NCI-H1694 (cell line): ENCODE measurements at places on chromosomes 6 and 20.

- DNase-seq: no peak
Observed at GRCh38 chr6:44625996-44626395, 238.5 kb downstream of the CDC5L start.

DNA sequence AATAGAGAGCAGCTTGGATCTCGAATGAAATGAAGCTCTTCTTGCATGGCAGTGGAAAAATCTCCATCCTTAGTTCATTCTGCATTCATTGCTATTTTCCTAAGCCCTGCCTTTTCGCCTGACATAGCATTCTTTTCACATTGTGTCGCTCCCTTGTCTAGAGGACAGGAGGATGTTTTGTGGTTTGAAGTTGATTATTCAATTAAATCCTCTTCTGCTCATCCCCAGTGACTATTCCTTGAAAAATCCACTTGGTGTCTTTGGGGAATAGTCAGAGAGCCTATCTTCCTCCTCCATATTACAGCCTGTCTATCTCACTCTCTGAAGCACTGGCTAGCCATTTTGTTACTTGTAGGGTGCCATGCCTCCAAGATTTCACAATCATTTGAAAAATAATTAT lies 161.2 kb downstream of the KLHL32 start:
- DNase-seq: no peak

DNA sequence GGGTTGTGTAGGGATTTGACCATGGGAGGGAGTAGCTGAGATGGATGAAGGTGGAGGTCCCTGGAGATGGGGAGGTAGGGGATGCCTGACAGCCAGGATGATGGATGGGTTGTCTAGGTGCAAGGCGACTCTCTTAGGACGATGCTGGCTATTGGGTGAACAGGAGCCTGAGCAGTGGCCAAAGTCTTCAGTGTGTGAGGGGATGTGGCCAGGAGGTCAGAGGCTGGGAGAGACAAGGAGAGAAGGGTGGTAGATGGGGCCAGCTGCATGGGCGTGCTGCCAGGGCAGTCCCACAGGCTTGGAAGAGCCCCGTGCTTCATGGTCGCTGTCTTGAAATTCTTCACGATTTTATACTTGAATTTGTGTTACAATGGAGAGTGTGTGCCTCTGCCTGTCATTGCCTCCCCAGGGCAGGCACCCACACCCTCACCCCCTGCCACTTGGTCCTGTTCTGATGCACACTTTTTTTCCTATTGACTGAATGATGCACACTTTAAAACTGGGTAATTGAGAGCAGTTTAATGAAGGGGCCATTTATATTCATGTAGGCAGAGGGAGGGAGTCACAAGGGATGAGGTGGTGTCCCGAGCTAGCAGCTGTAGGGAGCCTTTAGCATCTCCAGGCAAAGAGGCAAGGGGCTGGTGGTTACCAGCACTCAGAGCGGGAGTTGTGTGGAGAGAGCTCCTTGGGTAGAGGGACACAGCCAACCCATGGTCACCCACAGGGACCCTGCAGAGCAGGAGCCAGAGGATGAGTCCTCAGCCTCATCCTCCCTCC lies 120.7 kb downstream of the DHX35 start:
- no peak for DNase-seq

- DNase-seq: no peak
Observed at GRCh38 chr6:135116571-135116970, 61.9 kb upstream of the HBS1L start.

DNA sequence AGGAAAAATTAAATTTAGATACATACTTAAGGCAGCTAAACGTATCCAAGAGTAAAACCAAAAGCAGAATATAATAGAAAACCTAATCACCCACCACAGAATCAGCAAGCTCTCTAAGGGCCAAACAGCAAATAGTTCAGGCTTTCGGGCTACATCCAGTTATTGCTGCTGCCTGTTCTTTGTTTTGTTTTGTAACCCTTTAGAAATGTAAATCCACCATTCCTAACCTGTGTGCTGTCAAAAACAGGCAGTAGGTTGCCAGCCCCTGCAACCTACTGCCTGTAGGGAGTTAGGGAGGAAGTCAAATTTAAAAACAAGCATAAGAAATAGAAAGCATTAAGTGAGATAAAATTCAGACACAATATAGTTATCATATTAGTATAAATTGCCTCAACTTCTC lies 225.9 kb downstream of the PTPRT start:
- DNase-seq: no peak

DNA sequence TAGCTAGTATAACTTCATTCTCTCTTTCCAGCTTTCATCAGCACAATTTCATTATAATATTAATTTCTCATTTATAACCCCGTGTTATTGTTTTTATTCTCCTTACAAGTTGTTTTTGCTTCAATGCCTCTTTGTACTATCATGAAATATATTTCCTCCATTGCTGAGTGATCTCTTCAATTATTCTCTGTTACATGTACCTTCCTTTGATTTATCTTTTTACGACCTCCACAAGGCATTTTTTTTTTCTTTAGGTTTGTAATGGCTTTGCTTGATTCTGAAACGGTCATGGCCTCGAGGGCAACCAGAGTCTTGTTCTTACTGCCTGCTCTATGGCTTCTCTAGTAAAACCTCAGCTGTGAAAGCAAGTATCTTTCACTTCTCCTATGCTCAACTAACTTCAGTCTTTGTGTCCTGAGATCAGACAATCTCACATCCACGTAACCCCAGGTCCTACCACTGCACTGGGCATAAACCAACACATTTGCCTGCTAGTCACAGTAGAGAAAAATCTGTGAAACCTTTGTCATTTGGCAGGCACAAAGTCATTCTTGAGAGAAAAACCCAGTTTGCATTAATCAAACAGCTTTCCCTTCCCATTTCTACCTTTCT lies 119.9 kb downstream of the UST start:
- no peak for DNase-seq

- no peak for DNase-seq
Observed at GRCh38 chr20:53149148-53149889, 177.2 kb downstream of the TSHZ2 start.

- DNase-seq: no peak
Observed at GRCh38 chr6:11637266-11637665, 99.7 kb downstream of the TMEM170B start.

GRCh38 chr20:24305371-24305770 lies 164.1 kb upstream of the SYNDIG1 start:
- no peak for DNase-seq

- DNase-seq: no peak
Observed at GRCh38 chr6:1497761-1498105, 108.4 kb downstream of the FOXF2 start.

DNA sequence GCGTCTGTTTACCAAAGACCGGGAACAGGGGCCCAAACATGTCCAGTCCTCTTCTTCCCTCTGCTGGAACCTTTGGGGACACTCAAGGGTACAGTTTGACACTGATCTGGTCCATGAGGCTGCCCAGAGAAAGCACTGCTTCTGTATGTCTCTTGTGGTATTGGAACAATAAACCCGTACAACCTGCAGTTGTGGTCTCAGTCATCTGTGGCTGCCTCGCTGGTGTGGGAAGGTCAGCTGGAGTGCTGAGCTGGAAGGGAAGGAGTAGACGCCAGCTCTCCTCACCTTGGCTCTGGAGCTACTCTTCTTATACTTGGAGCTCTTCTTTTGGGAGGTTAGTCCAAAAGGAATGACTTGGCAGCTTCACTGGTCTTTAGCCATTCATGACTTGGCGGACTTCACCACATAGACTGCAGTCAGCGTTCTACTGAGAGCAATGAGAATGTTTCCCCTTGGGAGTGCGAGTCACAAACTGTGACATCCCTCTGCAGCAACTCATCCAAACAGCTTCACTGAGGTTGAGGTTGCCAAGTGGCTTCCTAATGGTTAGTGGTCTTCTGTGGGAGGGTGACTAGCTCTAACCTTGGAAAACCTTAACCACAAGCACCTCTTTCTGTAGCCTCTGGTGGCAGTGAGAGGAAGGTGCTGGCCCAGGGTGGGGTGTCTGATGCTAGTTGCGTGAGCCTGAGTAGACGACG lies 81.2 kb downstream of the ASXL1 start:
- DNase-seq: no peak

DNA sequence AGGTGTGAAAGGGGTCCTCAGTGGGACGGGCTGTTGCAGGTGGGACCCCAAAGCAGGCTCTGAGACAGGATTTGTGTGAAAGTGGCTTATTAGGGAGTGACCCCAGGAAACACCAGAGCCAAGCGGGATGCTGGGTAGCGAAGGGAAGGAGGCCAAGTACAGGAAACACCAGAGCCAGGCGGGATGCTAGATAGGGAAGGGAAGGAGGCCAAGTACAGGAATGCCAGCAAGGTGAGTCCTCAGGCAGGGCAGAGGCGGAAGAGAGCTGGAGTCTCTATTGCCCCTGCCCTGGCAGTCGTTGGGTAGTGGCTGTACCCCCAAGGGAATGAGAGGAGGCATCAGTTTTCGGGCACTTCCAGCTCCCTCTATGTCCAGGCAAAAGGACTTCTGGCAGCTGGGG lies 30.5 kb upstream of the TGM2 start:
- no peak for DNase-seq

DNA sequence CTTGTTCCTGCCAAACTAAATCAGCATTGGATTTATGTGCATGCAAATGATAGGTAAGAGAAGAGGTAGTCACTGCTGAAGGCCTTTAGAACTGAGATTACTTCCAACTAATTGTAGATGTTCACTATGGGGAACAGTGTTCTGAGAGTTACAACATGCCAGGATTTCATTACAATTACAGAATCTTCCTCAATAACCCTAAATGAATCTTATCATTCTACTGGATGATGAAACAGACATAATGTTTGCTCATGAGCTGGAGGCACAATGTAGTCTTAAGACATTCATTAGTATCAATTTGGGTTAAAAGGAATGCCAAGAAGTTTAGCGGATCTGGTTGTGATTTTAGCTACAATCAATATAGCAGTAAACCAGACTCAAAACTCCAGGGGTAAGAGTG lies 248.9 kb upstream of the THEMIS start:
- no peak for DNase-seq

DNA sequence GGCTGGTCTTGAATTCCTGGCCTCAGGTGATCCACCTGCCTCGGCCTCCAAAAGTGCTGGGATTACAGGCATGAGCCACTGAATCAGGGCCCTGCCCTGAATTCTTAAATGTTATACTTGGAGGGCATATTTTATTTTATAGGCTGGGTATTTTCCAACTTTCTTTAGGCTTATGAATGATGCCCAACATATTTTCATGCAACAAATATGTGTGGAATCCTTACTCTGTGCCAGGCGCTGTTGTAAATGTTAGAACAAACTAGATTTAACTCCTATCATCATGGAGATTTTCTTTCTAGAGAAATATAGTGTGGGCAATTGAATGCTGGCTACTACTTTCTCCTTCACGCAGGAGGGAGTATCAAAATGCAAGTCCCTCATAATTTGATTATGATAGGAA lies 71.2 kb downstream of the SAMD5 start:
- DNase-seq: no peak

GRCh38 chr6:161151660-161152526 lies 122.0 kb downstream of the AGPAT4 start:
- DNase-seq: no peak

DNA sequence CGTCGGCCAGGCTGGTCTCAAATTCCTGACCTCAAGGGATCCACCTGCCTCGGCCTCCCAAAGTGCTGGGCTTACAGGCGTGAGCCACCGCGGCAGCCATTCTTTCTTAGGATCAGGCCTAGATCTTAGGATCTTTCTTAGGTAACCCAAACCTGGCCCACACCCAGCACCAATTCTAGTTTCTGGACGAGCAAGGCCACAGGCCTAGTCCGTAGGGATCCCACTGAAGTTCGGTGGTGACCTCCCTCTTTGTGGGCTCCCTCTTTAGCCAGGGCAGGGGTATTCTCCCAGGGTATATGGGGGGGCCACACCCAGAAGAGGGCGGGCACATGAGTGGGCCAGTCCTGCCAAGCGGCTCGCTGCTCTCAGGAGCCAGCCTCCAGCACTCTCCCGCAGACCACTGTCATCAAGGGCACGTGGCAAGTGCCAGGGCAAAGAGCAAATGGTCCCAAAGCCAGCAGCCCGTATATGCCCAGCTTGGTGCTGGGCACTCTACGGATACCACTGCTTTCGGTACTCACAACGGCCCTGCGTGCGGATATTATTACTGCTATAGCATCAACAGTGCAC lies 6.5 kb downstream of the PXDC1 start:
- no peak for DNase-seq

GRCh38 chr6:98747960-98748359 lies 86.4 kb upstream of the POU3F2 start:
- DNase-seq: no peak

DNA sequence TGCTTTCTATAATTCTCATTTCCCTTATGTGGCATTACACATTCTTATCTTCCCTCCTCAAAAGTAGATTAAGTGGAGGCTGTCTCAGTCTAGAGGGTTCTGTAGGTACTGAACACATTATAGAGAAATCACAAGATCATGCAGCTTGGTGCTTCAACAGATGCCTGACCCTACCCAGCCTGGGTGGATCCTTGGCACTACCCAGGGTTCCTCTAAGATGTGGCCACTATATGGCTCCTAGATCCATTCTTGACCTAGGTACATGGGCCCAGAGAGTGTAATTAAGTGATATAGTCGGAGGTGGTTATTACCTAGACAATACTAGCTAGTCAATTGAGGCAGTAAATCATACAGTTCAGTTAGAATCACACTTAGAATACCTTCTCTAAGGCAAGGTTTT lies 213.9 kb downstream of the AKAP7 start:
- DNase-seq: no peak

DNA sequence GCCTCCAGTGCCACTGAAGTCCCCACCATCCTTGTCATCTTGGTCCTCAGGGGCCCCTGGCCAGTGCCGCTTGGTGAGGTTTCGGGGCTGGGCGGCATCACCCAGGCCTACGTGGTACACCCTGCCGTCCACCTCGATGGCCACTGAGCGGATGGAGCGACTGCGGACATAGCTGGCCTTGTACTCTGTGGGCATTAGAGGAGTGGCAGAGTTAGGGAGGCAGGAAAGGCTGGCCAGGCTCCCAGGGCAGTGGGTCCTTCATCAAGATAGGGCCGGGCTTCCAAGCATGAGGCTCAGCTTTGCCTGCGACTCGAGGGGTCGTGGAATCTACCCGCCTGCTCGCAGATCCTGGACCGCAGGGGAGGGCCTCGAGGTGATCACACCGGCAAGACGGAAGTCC lies 119.0 kb downstream of the SULF2 start:
- DNase-seq: no peak

GRCh38 chr20:56503916-56504315 lies 20.6 kb upstream of the FAM209A start:
- DNase-seq: no peak

- DNase-seq: no peak
Observed at GRCh38 chr6:144683216-144684070, 398.3 kb downstream of the UTRN start.

GRCh38 chr6:106442395-106442794 lies 81.9 kb downstream of the CRYBG1 start:
- peak; percentile 43 for DNase-seq
